ENCODE measurements at places on chromosomes 16 and 17.

GRCh38 chr16:78045865-78046581 is 23.7 kb downstream of the CLEC3A start:
- DNase-seq: no peak

GRCh38 chr16:66290431-66290830 is 76.1 kb upstream of the CDH5 start:
- DNase-seq: no peak

DNA sequence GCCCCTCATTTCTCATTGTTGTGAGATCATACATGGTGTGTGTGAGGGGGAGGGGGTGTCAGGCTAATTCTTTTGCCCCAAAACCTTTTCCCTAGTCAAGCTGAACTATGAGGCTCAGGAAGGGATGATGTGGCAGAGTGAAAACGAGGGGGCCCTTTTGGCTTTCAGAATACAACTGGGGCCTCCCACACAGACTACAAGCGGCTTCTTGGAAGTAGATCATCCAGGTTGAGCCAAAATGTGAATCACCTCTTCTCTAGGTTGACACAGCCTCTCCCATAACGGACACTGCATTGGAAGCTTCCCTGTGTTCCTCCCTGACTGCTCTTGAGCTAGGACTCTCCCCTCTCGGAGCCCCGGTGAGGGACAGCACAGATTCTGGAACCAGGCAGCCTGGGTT is 2.3 kb upstream of the ALKBH5 start:
- no peak for DNase-seq

DNA sequence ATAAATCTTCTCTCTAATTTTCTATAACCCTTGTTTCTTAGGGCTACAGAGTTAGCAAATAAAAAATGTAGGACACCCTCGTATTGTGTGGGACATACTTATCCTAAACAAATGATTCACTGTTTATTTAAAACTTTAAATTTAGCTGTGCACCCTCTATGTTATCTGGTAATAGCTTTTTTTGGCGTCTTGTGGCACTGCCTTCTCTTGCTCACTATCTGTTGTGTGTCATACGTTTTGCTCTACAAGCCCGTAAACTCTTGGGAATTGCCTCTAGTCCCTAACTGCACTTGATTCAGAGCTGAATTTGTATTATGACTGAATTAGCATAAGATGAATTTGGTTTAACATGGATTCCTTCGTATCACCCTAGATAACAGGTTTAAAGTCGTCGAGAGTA is 144.3 kb upstream of the MYOCD start:
- DNase-seq: no peak

DNA sequence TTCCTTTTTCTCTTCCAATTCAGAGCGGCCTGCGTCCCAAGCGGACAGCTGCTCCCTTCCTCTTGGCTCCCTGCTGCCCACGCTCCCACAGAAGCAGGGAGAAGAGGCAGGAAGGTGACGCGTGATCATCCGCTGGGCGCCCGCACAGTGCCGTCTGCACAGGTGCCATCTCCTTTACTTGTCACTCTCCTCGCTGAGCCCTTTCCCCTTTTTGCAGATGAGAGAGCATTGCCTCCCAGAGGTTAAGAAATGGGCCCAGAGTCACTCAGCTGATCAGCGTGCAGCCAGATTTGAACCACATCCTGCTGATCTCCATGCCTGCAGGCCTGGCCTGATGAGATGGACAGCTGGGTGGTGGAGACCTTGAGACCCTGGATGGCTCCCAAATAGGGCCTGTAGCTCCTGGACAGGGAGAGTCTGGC is 299.8 kb downstream of the SEC14L1 start:
- DNase-seq: peak; percentile 72

- no peak for DNase-seq
Measured at GRCh38 chr17:62910277-62910676, 55.8 kb upstream of the TANC2 start.
